ENCODE measurements at places on chromosomes 3 and 15.

DNA sequence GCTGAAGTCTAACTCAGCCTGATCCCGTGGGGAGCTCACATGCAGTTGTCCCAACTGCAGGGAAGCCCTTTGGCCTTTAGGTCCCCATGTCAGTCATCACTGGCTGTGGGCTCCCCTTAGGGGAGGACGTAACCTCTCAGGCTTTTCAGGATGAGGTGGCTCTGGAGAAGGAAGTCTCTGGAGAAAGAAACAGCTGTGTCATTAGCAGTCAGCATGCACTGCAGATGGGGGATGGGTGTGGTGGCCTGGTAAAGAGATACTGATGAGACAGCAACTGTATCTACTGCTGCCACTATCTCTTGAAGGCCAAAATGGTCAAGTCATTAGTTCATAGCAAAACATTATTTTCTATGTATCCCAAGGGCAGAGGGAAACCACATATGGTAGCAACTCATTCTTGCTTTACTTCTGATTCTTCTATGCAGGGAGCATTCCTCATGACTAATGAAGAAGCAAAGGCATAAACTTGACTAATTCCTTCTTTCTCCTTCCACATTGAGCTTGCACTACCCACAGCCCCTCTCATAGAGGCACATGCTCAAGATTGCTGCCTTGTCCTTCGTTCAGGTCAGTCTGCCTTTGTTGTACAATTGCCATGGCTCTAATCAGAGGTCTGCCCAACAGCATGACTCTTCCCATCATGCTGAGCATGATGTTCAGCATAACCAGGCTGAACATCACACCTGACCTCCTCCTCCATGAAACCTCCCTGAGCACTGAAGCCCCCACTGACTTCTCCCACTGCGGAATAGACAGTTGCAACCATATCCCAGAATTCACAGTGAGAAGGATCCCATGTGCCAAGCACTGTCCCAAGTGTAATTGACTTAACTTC, 47.8 kb upstream of the TMEM158 start:
- peak; percentile 26 for DNase-seq

- DNase-seq = no peak
Observed at GRCh38 chr3:39327746-39328349, 1.7 kb upstream of the CCR8 start.

DNA sequence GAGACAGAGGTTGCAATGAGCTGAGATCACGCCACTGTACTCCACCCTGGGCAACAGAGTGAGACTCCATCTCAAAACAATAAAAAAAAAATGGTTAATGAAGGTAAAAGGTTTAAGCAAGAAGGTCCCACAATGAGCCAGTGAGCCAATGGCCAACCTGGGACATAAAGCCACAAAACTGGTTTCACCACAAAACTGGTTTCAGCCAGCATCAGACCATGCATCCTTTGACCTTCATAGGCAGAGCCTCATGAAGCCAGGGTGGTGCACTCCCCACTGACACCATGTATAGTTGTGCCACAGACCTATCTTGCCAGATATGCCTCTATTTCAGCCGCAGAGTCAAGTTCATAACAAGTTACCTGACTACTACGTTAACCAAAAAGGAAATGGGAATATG, 41.9 kb downstream of the SCAP start:
- no peak for DNase-seq

DNA sequence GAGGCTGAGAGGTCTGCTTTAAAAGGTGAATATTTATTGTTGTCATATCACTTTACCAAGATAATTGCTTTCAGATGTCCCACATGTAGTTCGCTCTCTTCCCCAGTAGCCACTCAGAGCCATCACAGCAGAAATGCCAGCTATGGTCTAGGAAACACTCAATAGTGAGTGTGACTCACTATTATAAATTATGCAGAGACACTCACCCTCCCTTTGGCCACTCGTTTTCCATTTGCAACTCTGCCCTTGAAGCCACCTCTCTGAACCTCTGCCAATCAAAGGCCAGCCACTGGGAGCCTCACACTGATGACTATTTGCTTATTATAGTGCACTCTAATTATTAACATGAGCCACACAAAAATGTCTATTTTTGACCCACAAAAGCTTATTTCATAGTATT, 328.1 kb upstream of the ATP10A start:
- no peak for DNase-seq

- no peak for DNase-seq
Observed at GRCh38 chr3:5264093-5264600, 76.6 kb downstream of the EDEM1 start.

DNA sequence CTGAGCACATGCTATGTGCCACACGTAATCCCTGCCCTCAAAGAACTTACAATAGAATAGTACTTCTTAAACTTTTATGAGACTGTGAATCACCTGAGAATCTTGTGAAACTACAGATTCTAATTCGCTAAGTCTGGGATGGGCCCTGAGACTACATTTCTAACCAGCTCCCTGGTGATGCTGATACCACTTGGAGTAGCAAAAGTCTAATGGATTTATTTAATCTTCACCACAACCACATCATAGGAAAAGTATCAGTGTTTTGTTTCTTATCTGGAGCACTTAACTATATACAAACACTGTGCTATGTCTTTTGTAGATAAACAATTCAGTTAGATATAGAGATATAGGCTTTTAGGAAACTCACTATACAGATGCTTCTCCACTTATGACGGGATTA, 23.8 kb upstream of the TCF12 start:
- no peak for DNase-seq

DNA sequence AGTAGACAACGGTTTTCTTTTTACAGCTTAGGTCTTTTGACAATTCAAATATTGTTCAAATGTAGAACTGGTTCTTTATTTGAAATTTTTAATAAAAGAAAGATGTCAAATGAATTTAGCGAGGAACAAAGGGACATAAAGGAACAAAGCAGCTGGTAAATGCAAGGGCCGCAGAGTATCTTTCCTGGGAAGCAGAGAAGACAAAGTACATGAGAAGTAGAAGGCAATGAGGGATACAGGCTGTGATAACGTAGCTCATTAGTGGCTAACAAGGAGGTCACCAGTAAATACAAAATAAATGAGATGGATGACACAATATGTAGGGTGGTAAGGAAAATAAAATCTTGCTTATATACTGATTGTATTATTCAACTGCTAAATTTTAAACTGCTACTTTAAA, 762.8 kb downstream of the VGLL3 start:
- no peak for DNase-seq

GRCh38 chr15:72912996-72913395, 129.4 kb upstream of the ADPGK start:
- no peak for DNase-seq

- DNase-seq = no peak
Observed at GRCh38 chr3:106249159-106249558, 380.3 kb upstream of the CBLB start.

GRCh38 chr3:140342668-140343067, 335.2 kb upstream of the TRIM42 start:
- no peak for DNase-seq

- no peak for DNase-seq
Observed at GRCh38 chr3:193270451-193270850, 29.4 kb downstream of the PLAAT1 start.

- DNase-seq = no peak
Observed at GRCh38 chr3:150049317-150049716, 78.6 kb upstream of the PFN2 start.

All from Caki2 (cell line).